ENCODE measurements at places on chromosomes 16 and 17.

- DNase-seq, result no peak
Measured at GRCh38 chr17:53150101-53150698, 672.5 kb upstream of the KIF2B start.

DNA sequence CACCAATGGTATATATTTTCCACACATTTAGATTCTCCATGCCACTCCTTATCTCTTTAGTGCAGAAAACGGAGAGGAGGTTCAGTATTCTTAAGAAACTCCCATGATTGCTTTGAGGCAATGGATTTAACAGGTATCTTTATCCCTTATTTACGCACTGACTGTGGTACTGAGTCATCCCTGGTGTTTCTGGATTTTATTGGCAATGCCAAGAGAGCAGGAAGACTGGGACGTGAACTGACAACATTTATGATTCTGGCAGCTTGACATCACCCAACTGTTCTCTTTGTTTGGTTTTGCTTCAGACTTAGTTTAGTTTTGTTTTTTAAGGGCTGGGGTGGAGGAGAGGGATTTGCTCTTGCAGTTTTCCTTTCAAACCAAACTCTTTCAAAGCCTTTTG lies 131.4 kb downstream of the WWOX start:
- no peak for DNase-seq

DNA sequence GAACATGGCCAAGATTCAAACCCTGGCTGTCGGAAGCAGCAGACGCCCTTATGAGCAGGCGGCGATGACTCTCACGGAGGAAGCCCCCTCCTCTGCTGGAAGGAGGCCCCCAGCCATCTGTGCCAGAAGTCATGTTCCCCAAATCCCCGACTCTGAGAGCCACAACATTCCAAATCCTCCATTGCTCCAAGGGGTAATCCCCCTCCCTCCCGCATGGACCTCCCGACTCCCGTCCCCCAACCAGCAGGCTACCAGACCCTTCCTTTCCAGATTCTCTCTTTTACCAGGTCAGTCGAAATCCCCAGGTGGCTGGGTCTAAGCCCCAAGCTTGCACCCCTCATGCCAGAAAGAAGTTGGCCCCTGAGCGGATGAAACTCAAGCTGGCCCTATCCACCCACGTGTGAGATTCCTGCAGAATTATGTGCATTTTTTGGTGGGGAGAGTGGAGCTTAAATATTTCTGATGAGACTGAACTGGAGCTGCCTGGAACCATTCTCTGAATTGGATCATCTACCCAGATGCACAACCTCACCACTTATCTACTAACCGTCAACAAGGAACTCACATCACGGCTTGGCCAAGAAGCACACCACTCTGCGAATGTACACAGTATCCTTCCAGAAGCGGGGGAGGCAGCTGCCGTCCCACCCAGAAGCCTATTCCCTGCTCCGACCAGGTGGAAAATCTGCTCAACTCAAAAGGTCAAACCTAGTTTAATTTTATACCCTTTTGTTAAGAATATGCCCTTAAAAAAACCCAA lies 283.5 kb downstream of the C16orf95 start:
- DNase-seq, result no peak

DNA sequence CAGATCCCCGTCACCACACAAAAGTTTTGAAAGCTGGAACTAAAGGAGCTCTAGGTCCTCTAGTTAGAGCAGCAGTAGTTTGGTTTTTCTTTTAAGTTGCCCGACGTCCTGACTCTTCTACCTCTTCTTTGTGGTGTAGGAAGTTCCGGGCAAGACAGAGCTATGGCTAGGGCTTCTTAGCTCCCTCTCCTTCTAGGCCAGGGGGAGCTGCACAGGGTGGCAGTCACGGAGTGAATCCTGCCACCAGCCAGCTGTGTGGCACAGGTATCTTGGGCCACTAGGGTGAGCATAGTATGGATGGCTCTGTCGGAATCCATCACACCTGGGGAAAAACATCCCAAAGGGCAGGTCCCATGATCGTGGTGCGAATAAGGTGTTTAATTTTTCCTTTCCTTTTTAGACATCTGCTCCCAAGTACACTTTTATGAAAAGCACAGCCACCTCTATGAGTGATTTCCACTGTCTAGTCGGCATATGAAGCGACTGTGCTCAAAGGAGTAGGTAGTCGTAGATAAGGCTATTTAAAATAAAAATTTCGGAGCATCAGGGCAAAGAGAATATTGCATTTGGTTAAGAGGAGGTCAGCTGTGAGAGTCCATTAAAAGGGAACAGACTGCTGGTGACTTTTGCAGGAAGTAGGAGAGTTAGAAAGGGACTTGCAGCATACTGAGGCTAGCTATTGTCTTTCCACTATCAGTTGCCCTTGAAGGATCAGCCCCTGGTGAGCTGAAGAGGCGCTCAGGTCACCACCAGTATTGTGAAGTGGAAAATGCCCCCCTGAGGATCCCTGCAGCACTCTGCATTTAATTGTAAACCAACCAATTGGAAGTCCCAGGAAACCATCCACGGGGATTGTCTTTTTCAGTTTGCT lies 2.1 kb downstream of the PRKCA start:
- DNase-seq, result peak; percentile 58

- peak; percentile 40 for DNase-seq
Measured at GRCh38 chr16:48511071-48511540, 98.9 kb downstream of the N4BP1 start.

GRCh38 chr17:50728881-50729765 lies 9.7 kb downstream of the LUC7L3 start:
- DNase-seq, result no peak

DNA sequence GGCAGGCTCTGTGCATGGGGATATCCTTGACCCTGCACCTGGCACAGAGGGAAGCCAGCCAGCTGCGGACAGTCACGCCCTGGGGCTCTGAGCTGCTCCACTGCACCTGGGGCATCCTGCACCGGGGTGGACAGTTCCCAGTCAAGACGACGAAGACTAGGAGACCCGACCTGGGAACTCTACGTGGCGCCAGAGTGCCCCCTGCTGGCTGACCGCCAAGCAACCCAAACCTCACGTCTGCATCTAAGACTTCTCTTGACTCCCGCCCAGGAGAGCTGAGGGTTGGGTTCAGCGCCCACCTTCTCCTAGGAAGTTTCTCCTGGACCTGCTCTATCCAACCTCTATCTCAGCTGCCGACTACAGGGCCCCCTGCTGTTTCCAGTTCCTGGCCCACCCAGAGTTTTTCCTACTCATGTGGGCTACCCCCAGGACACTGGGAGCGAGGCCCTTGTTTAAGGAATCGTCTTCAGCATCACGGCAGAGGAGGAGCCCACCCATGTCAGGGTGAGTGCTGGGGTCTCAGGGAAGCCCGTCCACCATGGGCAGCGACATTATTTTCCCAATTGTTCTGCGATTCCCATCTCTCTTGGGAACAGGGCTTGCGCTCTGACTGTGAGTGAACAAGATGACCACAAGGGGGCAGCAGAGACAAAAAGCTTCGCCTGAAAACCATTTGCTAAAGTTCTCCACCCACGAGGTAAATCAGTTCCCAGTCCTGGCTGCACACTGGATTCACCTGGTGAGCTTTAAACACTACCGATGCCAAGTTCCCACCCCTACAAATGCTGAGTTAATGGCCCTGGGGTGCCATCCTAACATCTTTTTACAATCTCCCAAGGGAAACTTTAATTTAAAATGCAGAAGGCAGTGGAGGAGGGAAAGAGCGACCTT lies 29.3 kb downstream of the TLE7 start:
- DNase-seq, result peak; percentile 86

DNA sequence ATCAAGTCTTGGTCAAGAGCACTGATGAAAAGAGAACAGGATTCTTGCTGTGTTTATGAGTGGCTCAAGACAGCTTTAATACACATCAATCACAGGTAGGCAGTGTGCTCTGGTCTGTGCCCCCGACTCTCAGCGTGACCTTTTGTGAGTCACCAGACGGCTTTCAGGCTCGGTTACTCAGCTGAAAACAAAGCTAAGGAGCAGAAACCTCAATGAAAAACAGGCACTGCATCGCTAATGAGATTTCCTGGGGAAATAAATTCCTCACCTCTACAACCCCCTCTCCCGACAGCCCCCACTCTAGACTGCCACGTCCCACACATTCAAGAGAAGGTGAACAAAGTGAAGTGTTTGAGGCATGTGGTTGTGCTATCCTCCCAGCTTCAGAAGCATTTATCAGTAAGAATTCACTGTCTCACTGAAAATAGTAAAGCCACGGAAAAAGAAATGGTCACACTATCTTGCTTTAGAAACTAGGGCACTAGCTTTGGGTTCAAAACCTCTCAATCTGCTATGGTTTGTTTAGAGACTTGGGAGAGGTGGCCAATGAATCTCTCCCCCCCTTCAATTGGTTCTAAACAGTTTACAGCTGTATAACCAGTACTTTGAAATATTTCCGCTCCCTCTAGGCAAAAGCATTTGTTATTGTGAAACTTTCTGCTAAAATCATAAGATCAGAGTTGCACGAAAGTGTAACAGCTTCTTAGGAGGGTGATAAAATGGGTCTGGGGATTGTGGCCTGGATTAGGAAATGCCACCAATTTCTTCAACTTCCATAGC lies 199.5 kb upstream of the PMFBP1 start:
- DNase-seq, result no peak

GRCh38 chr17:77527409-77527808 lies 386.6 kb downstream of the SEC14L1 start:
- no peak for DNase-seq

DNA sequence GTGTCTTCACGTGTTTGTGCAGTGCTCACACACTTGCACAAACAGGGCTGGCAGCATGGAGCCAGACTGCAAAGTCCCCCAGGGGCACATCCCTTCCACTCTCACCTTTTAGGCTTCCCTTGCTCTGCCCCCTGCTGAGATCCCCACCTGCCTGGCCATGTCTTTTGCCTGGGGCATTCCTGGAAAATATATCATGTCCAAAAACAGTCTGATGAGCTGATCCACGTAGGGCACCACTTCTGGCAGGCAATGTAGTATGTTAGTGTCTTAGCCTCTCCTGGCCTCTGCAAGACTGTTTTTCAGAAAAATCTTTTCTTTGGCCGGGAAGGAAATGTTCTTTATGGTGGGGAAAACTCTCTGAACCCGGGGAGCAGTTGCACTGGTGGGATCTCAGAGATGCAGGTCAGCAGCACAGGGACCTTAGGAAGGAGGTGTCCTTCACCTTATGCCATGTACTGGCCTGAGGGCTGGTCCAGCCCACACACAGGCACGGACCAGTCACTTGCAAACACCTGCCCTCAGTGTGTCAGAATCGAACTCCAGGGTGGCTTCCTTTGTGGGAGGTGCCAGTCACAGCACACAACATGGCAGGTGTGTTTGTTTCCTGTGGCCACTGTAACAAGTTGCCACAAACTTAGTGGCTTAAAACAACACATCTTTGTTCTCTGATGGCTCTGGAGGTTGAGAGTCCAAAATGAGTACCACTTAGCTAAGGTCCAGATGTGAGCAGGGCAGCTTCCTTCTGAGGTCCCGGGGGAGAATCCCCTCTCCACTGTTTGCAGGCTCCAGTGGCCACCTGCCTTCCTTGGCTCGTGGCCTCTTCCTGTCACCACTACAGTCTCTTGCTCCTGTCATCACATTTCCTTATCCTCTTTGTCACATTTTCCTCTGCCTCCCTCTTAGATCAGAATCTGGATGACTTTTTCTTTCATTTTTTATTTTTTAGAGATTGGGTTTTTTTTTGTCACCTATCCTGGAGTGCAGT lies 46.6 kb downstream of the MPRIP start:
- DNase-seq, result peak; percentile 45
